Vagina (tissue), 2 donors: ENCODE measurements at places on chromosomes 5 and 9.

GRCh38 chr5:62149879-62150278, 156.1 kb upstream of the KIF2A start:
- DNase-seq, result no peak

- no peak for DNase-seq
These were observed 9.9 kb upstream of the SPIN1 start for GRCh38 chr9:88378317-88378716.

DNA sequence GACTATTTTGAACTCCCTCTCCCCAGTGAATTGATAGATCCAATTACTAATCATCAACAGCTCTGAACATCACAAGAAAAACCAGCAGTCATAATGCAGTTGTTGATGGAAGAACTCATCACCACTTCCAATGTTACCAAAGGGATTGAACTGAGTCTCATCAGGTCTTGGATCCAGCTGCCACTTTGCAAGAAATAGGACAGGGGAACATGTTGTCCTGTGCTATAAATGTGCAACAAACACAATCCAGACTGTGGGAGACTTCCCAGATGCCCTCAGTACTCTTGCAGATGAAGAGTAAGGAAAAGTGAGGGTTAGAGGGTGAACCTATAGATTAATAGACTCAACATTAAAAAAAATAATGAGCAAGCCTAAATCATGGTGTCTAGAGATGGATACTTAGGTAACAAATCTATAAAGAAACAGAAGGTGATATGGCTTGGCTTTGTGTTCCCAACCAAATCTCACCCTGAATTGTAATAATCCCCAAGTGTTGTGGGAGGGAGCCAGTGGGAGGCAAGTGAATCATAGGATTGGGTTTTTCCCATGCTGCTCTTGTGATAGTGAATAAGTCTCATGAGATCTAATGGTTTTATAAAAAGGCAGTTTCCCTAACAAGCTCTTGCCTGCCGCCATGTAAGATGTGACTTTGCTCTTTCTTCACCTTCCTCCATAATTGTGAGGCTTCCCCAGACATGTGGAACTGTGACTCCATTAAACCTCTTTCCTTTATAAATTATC, 63.4 kb upstream of the PAPPA start:
- no peak for DNase-seq

DNA sequence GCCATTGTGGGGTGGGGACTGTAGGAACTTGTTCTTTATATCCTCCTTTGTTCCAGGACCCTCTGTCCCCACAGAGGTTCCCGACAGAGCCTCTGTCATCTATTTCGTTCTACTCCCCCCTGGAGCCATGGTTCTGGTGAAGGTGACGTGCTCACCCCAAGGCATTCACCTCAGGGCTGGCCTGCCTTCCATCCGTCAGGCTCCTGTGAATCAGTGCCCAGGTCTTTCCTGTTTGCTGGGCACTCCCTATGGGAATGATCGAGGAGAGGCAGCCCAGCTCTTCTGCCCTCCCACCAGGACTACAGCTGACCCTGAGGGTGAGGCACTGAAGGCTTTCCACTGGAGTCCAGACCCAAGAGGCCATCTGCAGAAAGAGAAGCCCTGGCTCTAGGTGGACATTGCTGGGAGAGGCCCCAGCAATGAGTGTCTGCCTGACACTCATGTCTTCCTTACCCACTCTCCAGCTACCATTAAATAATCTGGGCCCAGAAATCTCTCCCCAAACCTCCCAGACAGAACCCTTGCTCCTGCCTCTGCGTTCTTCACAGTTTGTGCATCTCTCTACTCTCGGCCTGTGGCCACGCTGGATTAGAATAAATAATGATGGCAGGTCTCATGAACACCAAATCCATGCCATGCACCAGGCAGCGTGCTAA, 214.2 kb downstream of the FSTL4 start:
- peak; percentile 64 for DNase-seq

- DNase-seq, result no peak
These were observed 114.4 kb downstream of the ZNF608 start for GRCh38 chr5:124631874-124632550.

- DNase-seq, result no peak
These were observed 135.2 kb upstream of the RAPGEF1 start for GRCh38 chr9:131874916-131875670.

GRCh38 chr5:91898019-91898418, 514.9 kb upstream of the ARRDC3 start:
- no peak for DNase-seq

DNA sequence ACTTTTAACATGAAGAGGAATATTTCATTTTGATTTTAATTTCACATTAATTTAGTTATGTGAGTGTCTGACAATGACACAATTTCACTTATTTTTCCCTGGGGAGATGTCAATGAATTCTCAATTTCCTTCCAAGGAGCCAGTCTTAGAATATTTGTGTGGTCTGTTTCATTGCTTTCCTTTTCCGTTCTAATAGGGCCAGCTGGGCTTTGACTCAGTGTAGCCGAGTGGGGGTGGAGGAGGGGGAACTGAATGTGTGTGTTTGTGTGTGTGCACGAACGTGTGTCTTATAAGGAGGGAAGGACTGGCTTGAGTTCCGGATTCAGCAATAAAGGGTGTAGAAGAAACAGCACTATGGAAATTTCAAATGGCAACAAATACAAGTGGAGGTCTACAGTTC, 100.0 kb downstream of the BASP1 start:
- no peak for DNase-seq

DNA sequence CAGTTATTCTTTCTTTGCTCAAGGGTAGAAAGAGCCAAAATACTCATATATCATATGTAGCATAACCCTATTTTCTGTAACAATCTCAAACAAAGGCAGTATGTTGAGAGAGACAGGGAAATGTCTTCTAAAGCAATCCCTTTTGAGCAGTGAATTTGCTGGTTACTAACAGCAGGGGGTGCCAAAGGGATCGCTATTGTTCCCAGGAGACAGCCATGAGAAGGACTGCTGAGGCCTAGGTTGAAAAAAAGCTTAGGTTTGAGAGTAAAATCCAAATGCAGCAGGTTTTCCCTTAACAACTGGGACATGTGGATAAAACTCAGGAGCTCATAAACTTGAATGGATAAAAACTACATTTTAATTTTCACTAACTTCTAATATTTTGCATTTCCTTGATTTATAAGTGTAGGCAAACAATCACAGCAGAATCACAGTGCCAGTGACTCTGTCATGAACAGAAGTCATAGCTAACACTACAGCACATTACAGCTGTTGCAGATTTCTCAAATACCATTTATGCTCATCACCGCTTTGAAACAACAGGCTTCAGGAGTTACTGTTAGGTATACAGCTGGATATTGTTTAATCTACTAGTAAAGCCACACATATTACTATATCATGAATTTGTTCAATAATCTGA, 148.4 kb downstream of the MAPKAP1 start:
- no peak for DNase-seq

- DNase-seq, result no peak
These were observed 14.3 kb upstream of the GABRP start for GRCh38 chr5:170769246-170769645.

- no peak for DNase-seq
These were observed 3.8 kb upstream of the PDLIM4 start for GRCh38 chr5:132253452-132254320.

DNA sequence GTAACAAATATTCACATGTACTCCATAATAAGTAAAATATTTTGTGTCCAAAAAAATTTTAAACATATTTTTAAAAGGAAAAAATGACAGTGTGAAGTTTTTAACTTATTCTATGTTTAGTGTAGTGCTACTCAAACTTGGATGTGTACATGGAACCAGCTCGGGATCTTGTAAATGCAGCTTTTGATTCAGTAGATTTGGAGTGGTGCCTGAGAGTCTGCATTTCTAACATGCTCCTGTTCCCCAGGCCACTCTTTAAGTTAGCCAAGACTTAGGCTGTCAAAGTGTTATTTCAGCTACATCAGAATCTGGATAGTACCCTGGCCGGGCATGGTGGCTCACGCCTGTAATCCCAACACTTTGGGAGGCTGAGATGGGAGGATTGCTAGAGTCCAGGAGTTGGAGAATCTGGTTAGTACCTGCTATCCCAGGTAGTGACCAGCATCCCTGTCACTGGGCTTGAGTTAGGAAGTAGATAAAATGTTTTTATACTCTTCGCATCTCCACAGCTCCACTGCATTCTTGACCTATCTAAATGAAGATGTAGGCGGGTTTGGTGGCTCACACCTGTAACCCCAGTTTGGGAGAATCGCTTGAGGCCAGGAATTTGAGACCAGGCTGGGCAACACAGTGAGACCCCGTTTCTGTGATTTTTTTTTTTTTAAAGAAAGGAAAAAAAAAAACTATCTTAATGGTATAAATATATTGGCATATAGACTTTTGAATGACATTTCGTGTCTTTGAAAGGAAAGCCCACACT, 60.7 kb upstream of the TTC23L start:
- DNase-seq, result no peak

GRCh38 chr5:108726446-108727235, 21.1 kb upstream of the FER start:
- no peak for DNase-seq

GRCh38 chr5:111131356-111131755, 39.2 kb downstream of the WDR36 start:
- no peak for DNase-seq

- DNase-seq, result no peak
These were observed 97.2 kb upstream of the NREP start for GRCh38 chr5:111854186-111854585.

DNA sequence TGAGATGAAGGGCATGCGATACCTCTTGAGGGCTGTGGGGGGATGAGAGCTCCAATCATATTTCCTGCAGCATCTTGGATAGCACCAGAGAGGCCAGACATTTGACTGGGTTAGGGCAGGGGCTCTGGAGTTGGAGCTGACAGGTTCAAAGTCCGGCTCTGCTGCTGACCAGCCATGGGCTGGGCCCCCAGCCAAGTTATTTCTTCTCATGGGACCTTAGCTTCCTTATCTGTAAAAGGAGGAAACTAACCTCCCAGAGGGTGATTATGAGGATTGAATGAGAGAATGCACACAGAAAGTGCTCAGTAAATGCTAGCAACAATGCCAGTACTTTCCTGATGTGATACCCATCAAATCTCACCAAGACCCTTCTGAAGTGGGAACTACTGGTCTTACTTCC, 65.2 kb upstream of the SLC25A51 start:
- DNase-seq, result no peak

DNA sequence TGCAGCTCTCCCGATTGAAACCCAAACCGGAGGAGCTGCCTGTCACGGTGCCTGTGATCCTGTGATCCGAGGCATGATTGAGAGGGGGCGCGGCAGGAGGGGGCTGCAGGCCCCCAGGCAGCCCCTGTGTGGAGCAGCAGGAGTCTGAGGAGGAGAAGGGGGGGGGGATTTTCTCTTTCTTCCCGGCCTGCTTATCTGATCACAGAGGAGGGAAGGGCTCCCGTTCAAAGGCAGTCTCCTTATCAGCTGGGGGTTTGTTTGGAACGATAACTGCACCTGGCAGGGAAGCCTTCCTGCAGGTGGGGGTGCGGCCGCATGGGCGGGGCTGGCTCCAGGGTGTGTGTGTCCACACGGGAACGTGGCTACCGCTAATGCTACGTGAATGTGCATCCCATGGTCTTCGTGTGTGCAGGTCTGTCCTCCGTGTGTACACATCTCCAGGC, 38.4 kb downstream of the LMX1B start:
- no peak for DNase-seq

- DNase-seq, result no peak
These were observed 7.7 kb downstream of the CDX1 start for GRCh38 chr5:150174285-150174684.

DNA sequence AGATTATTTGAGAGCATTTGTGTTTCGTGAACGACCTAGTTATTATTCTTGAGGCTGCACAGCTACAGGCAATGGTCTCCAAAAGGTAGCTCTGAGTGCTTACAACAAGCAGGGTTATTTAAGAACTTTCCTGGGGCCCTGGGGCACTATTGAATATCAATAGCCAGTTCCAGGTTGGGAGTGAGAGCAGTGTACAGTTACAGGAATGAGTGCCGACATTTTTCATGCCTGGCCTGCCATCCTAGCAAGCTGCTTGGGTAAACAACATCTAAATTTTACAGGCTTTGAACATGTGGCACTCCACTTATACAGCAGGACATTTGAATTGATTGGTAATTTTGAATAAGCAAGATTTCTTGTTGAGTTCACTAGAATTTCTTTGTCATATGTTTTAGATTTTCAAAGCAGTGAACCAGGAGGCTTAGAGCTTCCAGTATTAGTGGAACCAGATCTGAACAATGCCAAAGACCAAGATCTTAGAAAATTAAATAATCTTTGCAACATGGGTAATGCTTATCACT, 171.9 kb upstream of the GDNF start:
- DNase-seq, result no peak

- DNase-seq, result no peak
These were observed at the start of gene CPLANE1 for GRCh38 chr5:37248970-37249814. TSS of gene CPLANE1 (minus strand) at chr5:37249376. CDS start at chr5:37247698, 1,678 bp downstream.

GRCh38 chr9:6512085-6512657, 99.2 kb downstream of the UHRF2 start:
- no peak for DNase-seq

- no peak for DNase-seq
These were observed 1.0 kb upstream of the EFNA5 start for GRCh38 chr5:107671742-107672210.

DNA sequence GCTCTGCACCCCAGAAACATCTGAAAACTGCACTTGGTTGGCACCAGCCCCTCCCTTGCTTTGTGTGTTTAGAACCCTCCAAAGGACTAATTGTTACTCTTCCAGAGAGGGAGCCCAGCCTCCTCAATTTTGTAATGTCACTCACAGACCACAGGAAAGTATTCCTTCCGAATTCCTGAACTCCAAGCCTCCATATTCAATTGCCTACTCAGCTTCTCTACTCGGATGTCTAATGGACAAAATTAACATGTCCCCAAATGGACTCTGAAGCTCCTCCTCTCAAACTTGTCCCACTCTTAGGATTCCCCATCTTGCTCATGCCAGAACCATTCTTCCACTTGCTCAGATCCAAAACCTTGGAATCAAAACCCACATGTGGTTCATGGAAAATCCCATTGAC, 3.9 kb upstream of the TMEM171 start:
- no peak for DNase-seq

- DNase-seq, result no peak
These were observed 1.4 kb downstream of the NSUN2 start for GRCh38 chr5:6631441-6631840.

DNA sequence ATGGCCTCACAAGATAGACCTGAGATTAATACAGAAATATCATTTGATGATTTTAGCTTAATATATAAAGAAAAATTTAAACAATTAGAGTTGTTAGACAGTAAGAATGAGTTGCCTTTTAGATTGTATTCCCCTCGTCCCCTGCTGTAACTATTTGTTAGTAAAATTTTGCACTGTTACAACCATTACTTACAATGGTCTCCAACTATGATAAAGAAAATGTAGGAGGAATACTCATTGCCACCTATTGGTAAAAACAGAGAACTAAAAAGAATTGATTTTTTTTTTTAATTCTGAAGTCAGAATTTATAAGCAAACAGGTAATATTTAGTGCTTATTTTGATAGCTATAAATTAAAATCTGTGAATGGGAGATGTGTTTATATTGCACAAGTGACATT, 937.6 kb downstream of the TLE4 start:
- DNase-seq, result no peak
